ENCODE measurements at places on chromosomes 1 and 21.
A peak's percentile ranks its signal among the peaks of the same experiment; 100 is the strongest.

- DNase-seq, result no peak
Observed at GRCh38 chr1:42176902-42177519, 12.5 kb upstream of the GUCA2A start.

GRCh38 chr1:216549796-216550195, 126.5 kb upstream of the USH2A start:
- DNase-seq, result no peak

- DNase-seq, result peak; percentile 56
Observed at GRCh38 chr21:29436143-29436542, 137.4 kb downstream of the BACH1 start.

DNA sequence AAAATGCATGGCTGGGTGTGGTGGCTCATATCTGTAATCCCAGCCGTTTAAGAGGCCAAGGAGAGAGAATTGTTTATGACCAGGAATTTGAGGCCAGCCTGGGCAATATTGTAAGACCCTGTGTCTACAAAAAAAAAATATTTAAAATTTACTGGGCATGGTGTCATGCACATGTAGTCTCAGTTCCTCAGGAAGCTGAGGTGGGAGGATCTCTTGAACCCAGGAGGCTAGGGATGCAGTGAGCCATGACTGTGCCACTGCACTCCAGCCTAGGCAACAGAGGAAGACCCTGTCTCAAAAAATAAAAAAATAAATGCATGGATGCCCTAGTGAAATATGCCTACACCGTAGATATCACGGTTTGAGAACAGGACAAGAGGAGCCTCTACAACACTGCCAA, 1331.2 kb upstream of the B3GALT2 start:
- DNase-seq, result no peak

DNA sequence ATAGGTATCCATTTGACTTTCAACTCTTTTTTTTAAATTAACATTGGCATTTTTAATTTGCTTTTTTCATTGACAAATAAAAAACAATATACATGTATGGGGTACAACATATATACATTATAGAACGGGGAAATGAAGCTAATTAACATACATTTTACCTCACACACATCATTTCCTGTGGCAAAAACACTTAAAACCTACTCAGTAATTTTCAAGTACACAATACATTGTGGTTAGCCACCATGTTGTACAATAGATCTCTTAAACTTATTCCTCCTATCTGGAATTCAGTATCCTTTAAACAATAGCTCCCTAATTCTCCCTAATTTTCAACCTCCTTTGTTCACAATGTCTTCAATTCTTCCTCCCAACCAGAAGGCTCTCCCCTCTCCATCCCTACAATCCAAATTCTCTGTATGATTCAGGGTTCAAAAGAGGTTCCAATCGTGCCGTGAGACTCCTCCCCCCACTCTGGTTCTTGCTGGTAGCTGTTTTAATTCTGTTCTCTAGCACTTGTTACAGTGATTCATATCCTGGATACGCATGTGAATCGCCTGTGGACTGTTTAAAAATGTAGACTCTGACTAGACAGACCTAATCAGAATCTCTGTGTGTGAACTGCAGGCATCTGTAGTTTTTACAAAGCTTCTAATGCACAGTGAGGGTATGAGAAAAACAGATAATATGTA, 87.6 kb upstream of the DUSP10 start:
- peak; percentile 74 for DNase-seq

DNA sequence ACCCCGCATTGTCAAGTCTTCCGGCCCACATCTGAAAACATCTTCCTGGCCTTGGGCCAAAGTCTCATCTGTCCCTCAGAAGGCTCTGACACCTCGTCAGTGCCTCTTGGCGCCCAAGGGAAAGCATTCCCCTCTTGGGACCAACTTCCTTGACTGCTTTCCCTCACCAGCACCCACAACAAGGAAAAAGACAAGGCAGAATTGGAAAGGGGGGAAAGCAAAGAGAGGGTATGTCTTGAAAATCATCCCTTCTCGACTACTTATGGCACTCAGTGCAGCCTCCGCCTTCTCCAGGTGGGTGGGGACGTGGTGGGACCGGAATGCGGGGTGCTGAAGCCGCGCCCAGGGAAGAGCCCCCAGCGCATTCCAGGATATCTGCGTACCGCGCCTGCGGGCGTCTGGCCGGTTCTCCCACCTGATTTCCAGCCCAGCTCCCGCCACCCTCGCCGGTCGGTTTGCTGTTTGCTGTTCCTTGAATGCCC, 554 bp upstream of the SLC39A1 start:
- DNase-seq, result no peak

DNA sequence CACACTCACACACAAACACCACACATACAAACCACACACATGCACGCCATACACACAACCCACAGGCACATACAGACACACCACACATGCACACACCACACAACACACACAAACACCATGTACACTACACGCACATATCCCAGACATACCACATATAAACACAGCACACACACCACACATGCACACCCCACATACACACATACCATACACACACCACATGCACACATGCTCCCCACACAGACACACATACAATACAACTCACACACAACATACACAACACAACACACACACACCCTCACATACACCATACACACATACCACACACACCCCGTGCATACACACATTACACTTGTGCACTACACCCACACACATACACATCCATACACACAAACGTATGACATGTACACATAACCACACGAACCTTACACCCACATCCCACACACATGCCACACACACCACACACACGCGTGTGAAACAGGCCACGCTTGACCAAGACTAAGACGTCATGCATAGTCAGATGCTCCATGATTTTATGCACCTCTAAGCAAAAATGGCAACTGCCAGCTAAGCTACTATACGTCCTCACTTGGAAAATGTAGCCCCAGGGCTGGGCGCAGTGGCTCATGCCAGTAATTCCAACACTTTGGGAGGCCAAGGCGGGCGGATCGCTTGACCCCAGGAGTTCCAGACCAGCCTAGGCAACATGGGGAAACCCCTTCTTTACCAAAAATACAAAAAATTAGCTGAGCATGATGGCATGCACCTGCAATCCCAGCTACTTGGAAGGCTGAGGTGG, 77.4 kb upstream of the TMPRSS2 start:
- no peak for DNase-seq

DNA sequence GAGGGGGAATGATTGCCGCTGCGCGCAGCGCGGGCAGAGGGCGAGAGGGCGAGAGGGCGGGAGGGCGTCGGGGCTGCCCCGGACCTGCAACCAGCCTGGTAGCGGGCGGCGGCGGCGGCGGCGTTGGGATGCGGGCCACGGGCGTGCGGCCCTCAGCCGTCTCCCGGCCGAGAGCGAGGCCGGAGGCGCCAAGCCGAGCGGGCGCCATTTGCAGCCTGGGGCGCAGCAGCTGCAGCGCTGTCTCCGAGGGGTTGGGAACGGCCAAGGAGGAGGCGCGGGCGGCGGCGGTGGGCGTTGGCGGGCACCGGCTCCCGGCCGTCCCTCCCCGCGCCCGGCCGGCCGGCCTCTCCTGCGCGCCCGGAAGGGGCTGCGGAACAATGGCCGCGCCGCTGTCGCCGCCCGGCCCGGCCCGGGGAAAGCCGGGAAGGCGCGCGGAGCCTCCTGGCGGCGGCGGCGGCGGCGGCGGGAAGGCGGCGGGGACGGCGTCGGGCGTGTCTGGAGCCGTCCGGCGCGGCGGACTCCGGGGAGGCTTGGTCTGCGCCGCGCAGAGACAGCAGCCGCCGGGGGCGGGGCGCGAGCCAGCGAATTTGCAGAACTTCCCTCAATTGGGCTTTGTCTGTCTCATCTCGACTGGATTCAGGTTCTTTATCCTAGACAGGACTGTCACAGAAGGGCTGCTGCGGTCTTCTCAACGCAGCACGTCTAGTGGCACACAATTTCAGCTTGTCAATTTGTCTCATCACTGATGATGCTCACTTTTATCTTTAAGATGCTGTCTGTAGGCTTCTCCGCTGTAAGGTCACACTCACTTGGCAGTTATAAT, 35.7 kb downstream of the ZBTB8B start:
- DNase-seq, result peak; percentile 44

DNA sequence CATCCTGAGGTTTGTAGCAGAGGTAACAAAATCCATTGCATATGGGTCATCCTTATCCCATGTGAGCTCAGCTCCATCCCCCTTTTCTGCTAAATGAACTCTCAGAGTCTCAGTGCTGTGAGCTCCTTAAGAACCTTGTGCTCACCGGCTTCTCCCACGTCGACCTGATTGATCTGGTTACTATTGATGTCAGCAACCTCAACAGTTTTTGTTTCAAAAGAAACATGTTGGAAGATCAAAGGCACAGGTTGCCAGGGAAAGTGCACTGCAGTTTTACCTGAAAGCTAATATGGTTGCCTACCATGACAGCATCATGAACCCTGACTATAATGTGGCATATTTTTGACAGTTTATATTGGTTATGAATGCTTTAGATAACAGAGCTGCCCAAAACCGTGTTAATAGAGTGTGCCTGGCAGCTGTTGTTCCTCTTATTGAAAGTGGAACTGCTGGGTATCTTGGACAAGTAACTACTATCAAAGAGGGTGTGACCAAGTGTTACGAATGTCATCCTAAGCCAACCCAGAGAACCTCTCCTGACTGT, 131.4 kb downstream of the HS2ST1 start:
- peak; percentile 71 for DNase-seq

- DNase-seq, result no peak
Observed at GRCh38 chr1:4802024-4802423, 147.6 kb downstream of the AJAP1 start.

DNA sequence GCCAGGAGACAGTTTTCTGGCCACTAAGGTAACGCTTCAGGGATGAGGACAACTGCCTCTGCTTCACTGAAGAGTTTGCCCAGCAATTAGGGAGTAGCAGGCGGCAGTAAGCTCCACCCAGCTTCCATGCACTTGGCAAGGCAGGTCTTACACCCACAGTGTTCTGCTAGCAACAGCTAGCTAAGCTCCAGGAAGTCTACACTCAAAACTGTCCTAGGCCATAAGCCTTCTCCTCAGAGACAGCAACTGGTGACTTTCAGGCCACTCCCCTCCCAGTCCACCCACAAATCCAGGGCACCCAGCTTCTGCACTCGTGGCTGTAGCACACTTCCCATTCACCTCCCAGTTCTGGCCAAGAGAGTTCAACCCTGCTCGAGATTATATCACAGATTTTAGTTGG, 47.3 kb downstream of the KMO start:
- DNase-seq, result no peak

DNA sequence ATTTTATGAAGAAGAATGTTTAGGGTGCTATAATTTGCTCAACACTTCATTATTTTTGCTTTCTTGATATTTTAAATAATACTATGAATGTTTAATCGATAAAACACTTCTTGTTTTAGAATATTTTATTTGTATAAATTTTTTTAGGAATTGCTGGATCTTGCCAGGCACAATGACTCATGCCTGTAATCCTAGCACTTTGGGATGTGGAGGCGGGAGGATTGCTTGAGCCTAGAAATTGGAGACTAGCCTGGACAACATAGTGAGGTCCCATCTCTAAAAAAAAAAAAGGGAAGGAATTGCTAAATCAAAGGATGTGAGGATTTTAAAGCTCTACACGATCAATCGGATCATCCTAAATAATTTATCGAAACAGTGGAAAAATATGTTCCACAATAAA, 17.6 kb downstream of the RNF11 start:
- no peak for DNase-seq

GRCh38 chr1:68917456-68917855, 420.6 kb upstream of the DEPDC1 start:
- no peak for DNase-seq

GRCh38 chr1:111747282-111747734, 8.1 kb upstream of the INKA2 start:
- peak; percentile 85 for DNase-seq

DNA sequence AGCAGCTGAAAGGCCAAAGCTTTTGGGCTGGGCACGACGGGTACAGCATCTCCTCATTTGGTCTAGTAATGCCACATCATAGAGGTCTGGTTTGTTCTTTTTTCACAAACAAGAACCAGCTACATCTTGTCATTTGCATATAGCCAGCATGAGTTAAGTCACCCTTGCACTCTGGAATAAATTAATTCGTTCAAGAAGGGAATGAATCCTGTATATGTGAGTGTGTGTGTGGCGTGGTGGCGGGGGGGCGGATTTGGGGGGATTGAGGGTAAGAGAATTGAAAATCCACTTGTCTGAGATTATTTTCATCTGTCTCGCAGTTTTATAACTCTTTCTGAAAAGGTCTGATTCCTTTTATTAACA, 380.0 kb upstream of the CAMK1G start:
- no peak for DNase-seq

- no peak for DNase-seq
Observed at GRCh38 chr1:65163201-65163805, 15.3 kb downstream of the AK4 start.

DNA sequence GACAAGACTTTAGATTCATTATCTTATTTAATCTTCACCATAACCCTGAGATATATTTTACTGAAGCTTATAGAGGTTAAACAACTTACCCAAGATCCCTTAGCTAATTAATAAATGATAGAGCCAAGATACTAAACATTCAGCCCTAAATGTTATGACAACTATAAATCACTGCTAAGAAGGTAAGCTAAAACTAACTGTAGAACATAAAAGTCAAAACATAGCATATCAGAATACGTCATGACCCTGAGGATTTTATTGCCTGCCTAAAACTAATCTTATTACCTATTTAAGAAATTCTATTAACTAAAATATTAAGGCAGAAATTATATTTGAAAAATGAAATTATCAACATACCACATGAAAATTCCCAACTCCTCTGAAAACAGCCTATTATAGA, 22.6 kb downstream of the EVI5 start:
- DNase-seq, result no peak

DNA sequence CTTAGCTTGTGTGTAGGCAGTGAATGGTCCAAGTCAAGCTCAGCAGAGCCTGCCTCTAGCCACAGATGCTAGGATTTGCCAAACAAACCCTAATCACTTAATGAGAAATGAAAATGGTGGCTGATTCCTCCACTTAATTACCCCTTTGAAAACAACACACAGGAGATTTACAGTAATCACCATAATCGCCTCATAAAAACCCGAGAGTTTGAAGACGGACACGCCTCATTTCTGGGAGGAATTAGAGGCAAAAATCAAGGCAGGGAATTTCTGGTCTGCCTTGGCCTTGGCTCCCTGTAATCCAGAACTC, 16.3 kb upstream of the FOXE3 start:
- no peak for DNase-seq

DNA sequence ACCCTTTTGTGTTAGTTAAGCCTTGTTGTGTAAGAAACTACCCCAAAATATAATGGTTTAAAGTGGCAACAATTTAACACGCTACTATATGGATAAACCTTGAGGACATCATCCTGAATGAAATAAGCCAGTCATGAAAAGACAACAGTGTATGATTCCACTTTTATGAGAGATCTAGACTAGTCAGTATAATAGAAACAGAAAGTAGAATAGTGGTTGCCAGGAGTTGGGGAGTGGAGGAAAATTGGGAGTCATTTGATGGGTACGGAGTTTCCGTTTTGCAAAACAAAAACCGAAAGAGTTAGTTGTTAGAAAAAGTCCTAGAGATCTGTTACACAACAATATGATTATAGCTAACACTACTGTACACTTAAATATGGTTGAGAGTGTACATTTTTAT, 16.0 kb upstream of the CHIA start:
- DNase-seq, result peak; percentile 19

- no peak for DNase-seq
Observed at GRCh38 chr1:248306103-248306502, 2.9 kb upstream of the OR2T12 start.

All from activated CD4-positive, alpha-beta T cell treated with anti-CD3 and anti-CD28 coated beads for 48 hours (primary cell).